ENCODE measurements at places on chromosomes 5 and 9. TPM values are rescaled to one million over a fixed set of nuclear protein-coding genes. Genes with fewer than 3 reads are reported as not detected.

DNA sequence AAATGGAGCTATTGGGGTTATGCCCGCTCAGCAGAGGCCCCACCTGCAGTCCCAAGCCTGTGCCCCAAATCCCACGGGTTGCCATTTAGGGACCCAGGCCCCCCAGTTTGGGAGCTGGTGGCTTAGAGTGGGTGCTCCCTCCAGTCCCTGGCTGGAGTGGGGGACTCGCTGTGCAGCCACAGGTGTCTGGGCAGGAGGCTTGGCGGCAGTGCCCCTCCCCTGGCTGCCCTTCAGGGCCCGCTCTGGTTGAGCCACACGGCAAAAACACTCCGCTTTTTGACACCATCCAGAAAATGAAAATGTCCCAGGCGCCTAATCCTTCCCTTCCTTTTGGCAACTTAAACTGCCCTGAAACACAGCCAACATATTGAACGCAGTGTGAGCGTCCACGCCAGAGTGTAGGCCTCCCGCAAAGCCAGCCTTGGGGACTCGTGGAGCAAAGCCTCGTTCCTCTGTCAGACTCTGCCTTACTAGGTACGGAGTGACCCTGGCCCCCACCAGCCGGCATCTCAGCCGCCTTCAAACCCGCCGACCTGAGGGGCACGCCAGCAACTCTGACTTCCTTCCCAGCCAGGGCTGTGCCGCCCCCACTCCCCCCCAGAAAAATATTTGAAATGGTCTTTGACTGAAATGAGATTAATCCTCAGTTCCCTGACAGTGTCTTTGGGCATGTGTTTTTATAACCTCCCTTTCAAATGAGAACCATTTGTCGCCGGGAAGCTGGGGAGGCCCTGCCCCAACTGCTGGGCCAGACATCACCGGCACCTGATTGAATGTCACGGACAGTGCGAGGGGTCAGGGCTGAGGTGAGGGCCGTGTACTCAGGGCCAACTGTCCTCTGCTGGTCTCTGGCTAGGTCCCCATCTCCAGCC lies 98.5 kb upstream of the LMX1B start:
- DNase-seq = no peak
- no peaks in the 10 kb centered on the region for H3K36me3 ChIP-seq
- H3K27ac ChIP-seq = no peak overlapping the region
- peaks cover 4% of the 10 kb centered on the region for H3K27me3 ChIP-seq
- H3K4me3 ChIP-seq = no peak overlapping the region
- peaks cover 7% of the 10 kb centered on the region for H3K4me1 ChIP-seq

KIF20A gene
- not detected for total RNA-seq

SPATA31C1 gene
- total RNA-seq = not detected

NDUFA8 gene
- total RNA-seq = 21.4 TPM

- DNase-seq = no peak
- H3K4me3 ChIP-seq = no peak overlapping the region
- no peaks in the 10 kb centered on the region for H3K27me3 ChIP-seq
- H3K4me1 ChIP-seq = peaks cover 4% of the 10 kb centered on the region
- no peak overlapping the region for H3K27ac ChIP-seq
These were observed 396.1 kb upstream of the PAPPA start for GRCh38 chr9:115757461-115757860.

All from ascending aorta (tissue), 2 donors.